ENCODE measurements at places on chromosomes 5 and 9.

- DNase-seq, result no peak
Observed at GRCh38 chr5:139431706-139432105, 7.6 kb downstream of the DNAJC18 start.

DNA sequence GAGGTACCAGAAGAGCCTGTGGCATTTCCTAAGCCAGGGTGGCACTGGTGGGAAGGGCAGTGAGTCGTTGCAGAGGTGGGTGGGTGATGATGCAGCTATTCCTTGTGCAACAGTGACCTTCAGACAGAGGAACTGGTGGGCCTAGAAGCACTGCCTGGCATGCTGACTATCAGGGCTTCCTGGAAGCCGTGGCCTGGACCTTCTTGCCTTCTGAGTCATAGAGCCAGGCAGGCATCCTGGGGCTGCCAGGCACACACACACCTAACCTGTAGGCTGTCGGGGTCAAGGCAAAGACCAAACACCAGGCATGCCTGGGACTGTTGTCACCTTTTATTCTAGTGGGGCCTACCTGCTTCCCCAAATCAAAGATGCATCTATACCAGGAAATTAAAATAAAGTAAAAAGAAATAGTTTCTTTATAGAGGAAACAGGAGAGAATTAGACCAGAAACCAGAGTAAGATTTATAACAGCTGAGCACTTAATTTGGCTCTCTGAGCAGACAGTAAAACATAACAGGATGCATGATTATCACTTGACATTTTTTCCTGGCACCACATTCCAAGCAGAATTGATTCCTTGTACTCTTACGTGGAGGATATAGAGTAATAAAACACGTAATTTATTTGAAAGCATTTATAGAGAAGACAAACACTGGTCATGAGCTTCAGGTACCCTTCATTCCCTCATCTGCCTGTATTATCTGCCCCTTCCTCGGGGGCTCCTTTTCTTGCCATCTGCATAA is 25.1 kb downstream of the NANS start:
- DNase-seq, result no peak

GRCh38 chr5:115450741-115451140 is 93.8 kb downstream of the FEM1C start:
- DNase-seq, result no peak

- DNase-seq, result no peak
Observed at GRCh38 chr9:121182101-121182836, 19.4 kb downstream of the RAB14 start.

- DNase-seq, result no peak
Observed at GRCh38 chr5:10144040-10144439, 105.6 kb downstream of the ATPSCKMT start.

- no peak for DNase-seq
Observed at GRCh38 chr9:84484172-84484571, 143.6 kb upstream of the SLC28A3 start.

GRCh38 chr5:151223447-151224264 is at the start of gene CCDC69:
Gene CCDC69, minus strand, starts transcription at chr5:151224092. Its CDS starts 122 bp downstream, at chr5:151223970.
- DNase-seq, result no peak

- no peak for DNase-seq
Observed at GRCh38 chr5:133854554-133854953, 113.9 kb downstream of the C5orf15 start.

DNA sequence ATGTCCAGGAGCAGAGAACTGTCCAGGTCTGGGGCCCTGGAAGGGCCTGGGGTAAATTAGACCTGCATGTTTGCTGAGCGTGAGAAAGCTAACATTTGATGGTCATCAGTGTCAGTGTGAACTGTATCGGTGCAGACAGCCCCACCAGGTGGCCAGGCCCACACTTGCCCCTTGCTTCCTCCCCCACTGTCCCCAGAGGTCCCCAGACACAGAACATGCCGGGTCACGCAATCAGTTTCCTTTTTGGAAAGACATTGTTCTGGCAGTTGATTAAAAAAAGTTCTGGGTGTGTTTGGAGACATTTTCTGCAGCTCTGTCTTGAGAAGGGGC is 1.5 kb downstream of the NKD2 start:
- no peak for DNase-seq

DNA sequence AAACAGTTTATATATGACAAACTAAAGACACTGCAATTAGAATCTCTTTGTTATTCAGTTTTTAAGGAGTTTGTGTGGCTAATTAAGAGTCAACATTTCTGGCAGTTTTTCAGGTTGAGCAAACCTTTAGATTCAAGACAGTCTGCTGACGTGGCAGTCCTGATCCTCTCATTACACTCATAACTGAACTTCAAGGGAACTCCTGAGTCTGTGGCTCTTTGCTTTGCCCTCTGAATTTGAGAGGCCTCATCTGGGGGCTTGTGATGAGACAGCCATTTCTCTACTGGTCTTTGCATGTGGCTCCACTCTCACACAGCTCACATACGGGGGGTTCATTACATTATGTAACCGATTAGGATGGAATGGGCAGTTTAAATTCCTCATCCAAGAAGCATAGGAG is 182.9 kb upstream of the MEF2C start:
- no peak for DNase-seq

DNA sequence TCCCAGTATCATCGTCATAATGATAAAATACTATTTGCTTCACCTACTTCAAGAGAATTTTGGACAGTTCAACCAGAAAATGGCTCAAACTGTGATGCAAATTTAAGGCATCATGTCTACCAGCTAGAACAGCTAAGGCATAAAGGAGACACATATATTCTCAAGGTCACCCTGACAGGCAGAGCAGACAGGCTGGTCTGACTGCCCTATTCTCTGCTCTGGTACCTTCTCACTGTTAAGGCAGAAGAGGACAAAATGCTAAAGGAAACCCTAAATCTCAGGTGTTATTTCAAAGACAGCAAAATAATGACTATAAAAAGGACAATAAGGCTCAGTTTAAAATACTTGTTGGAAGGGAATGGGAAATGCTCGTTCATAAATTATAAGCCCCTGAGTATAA is 87.2 kb downstream of the MRPS27 start:
- no peak for DNase-seq

DNA sequence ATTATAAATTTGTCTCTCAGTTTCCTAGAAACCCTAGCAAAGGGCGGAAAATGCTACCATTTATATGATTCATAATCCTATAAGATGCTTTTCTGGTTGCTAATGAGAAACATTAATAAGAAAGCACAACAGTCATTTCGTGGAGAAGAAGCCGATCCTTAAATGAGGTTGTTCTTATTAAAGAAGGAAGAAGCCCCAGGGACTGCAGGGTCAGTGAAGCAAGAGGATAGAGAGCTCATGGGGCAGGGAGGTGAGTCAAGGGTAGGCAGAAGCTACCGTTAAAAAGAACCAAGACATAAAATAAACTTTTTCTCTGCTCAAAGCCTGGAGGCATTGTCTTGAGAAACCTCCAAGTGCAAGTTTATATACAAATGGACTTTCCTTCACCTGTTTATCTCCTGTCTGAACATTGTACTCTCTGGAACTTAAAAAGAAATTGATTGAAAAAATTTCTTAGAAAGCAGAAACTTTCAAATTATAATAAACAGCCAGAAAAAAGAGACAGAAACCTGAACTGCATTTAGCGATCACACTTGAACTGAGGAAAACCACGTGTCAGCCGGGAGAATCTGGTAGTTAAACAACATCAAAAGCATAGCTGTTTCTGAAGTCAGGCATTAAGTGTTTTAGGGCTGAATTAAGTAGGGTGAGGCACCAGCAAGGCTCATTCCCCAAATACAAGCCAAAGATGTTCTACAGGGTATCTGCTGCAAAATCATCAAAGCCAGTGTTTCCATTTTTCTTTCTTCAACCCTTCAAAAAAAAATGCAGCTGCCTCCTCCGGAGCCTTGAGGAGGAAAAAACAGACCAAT is 21.9 kb downstream of the HTR4 start:
- DNase-seq, result no peak

DNA sequence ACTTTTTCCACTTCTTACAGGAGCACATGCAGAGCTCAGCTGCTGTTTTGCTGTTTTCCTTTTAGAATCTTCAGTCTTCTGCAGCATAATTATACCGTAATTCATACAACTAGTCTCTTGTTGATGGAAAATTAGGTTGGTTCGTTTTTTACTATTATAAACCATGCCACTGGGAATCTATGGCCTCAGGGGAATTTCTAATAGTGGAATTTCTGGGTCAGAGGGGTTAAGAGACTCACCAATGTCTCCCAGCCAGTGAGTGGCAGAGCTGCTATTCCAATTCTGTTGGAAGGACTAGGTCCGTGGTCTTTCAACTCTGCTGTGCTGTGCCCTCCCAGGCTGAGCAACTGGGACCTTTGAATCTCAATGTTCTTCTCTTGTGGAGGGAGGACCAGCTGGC is 282.5 kb downstream of the ZSWIM6 start:
- DNase-seq, result no peak

GRCh38 chr9:133604856-133605255 is 4.3 kb downstream of the FAM163B start:
- DNase-seq, result no peak

DNA sequence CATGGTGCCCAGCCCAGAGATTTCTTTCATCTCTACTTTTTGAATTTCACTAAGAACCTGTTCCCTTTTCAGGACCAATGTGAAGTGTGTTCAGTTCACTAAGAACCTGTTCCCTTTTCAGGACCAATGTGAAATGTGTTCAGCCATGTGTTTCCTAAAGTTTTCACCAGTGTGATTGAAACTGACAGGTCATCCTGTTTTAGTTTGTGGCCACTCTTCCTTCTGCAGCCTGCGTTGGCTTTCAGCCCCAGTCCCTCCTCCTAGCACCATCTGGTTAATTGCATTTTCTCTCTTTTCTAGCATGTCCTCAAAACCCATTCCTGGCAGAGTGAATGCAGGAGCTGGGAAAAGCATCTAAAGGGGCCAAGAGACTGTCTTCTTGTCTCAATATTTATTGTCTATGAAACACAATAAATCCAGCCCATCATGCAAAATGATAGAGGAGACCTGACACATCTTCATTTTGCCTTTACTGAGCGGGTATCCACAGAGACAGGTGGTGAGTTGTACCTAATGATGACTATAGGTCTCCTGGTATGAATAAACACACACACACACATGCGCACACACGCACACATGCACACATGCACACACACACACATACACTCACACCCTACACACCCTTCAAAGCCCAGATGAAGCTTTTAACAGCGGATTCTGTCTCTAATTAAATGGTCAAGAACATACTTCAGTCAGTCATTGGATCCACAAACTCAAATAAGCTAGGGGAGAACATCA is 6.1 kb upstream of the PANK3 start:
- no peak for DNase-seq

DNA sequence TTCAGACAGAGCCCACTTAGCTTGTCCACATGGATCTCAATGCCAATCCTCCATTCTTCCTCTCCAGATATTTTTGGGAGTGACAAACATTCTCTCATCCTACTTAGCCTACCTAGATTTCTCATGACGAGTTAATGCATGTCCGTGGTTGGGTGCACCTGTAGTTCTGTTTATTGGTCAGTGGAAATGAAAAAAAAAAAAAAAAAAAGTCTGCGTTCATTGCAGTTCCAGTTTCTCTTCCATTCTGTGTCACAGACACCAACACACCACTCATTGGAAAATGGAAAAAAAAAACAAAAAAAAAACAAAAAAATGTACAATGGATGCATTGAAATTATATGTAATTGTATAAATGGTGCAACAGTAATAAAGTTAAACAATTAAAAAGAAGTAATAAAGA is 59.0 kb downstream of the BASP1 start:
- no peak for DNase-seq

DNA sequence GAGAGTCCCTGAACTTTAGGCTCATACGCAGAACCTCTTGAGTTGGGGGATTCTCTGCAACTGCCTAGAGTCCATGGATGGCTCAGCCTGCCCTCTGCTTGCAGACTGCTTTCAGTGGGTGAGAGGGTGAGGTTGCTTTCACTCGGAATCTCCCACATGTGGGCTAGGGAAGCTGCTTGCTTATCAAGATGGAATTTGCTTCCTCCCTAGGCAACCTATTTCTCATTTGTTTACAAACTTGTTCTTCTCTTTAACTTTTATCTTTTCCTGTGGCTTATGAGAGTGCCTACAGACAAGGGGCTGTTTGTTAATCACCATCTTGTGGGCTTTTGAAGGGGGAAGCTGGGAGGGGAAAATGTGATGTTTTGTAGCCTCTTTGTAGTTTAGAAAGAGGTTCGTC is 10.0 kb downstream of the TLE4 start:
- DNase-seq, result no peak

DNA sequence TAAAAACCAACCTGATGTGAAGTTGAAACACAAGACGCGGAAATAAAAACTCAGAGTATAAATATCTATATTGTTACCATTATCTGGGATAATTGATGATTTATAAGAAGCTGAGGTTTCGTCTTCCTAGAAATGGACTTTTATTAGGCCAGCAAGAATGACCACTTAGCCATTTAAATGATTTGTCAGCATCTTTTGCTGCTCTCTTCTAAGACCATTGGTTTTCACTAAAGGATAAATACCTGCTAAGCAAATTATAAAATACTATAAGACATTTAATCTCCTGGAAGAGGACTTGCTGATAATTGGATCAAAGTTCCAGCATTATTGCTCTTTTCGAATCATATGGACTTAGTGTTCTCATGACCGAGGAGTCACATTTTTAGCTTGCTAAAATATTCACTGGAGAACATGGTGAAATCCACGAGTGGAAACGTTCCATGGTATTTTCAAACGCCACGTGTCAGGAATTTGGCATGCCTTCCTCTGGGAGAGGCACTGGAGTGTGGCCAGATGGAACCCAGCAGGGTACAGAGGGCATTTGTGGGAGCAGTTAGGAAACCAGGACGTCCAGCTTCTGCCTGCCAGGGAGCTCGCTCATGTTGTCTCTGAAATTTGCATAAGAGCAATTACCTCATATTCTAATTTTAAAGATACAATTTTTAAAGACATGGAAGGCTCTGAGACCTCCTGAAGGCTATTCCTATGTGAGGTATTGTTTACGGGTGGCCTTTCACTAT is 43.1 kb downstream of the TNFAIP8 start:
- DNase-seq, result no peak

- no peak for DNase-seq
Observed at GRCh38 chr9:116868201-116868600, 181.1 kb downstream of the TRIM32 start.

GRCh38 chr9:6153425-6153824 is 62.2 kb upstream of the IL33 start:
- no peak for DNase-seq

DNA sequence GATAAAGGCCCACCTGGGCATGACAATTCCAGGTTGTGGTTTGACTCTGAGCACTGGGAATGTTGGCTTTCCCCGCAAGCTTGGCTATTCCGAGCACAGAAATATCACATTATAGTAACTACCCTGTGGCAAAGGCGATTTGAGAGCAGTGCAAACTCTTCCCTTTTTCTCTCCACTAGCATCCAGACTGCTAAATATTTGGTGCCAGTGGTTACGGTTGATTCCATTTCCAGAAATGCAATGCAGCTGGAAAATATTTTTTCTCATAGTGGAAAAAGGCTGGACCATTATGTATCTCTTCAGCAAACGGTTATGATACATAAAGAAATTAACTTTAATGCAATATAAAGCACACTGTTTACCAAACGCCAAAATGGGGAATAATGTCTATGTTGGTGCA is 158.0 kb downstream of the ENC1 start:
- no peak for DNase-seq

- no peak for DNase-seq
Observed at GRCh38 chr9:121559183-121559582, 59.5 kb upstream of the GGTA1 start.

All from stimulated activated CD4-positive, alpha-beta T cell treated with anti-CD3 and anti-CD28 coated beads, Interleukin-15, amount 100 ng/mL, for 1 hour (primary cell).